ENCODE measurements at places on chromosomes 13 and 19. TPM values are rescaled to one million over a fixed set of nuclear protein-coding genes. Genes with fewer than 3 reads are reported as not detected.
A peak's percentile ranks its signal among the peaks of the same experiment; 100 is the strongest.

ZNF787 gene
- total RNA-seq: 30.1 TPM

DNAAF3 gene
- 1.1 TPM for total RNA-seq

ZNF728 gene
- not detected for total RNA-seq

ERCC2 gene
- 86.1 TPM for total RNA-seq

HCN2 gene
- 3.0 TPM for total RNA-seq

RFXAP gene
- total RNA-seq: 4.6 TPM

- DNase-seq: no peak
These were observed 637 bp upstream of the PDS5B start for GRCh38 chr13:32585550-32586079.

DNA sequence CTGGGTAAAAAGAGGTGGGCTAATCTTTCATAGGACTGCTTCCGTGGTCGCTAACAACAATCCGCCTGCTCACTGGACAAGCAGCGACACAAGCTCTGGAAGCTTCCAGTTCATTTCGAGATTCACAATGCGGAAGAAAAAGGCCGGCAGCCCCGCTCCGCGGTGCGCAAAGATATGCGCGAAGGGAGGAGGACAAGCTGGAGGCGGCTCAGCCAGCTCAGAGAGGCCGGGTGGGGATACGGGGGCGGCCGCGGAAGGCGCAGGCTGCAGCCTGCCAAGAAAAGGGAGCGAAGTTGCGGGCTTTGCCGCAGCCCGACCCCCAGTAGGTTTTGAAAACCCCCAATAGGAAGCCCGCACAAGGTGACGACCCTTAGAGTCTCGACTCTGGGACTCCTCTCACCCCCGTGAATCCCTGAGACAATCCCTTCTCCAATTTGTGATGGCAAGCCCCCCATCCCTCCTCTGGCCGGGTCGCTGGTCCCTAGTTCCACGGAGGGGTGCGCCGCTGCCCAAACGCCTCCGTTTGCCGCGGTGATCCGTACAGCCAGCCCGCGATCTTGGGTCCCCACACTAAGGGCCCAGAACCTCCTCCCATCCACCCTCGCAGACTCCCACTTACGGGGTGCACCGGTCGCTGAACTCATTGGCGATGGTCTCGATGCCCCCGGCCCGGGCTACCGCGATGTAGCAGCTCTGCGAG is 697 bp downstream of the HSPH1 start:
- peak; percentile 74 for DNase-seq

GRCh38 chr19:46546194-46546896 is 50.7 kb upstream of the PNMA8B start:
- peak; percentile 14 for DNase-seq

GRCh38 chr13:111519490-111520170 is 199.2 kb downstream of the TEX29 start:
- DNase-seq: no peak

- DNase-seq: peak; percentile 39
These were observed 46.4 kb downstream of the PSG3 start for GRCh38 chr19:42693760-42694350.

DNA sequence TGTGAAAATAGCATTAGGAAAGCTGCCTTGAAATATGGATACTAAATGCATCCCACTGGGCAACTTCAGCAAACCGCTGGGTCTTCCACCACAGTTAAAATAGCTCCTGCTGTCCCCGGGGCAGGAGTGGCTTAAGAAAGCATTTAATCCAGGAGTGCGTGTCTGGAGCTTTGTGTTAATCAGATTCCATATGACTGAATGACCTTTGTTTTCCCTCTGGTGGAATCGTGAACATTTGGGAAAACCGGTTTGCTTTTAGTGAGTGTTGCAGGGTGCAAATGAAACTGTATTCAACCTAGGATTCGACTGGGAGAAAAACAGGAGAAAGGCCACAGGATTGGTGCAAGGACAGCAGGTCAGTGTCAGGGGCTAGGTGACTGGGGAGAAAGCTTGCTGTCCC is 237.6 kb upstream of the MAB21L1 start:
- peak; percentile 31 for DNase-seq

- DNase-seq: peak; percentile 16
These were observed 113.2 kb downstream of the TM9SF2 start for GRCh38 chr13:99614465-99614885.

- peak; percentile 74 for DNase-seq
These were observed 68.4 kb upstream of the TM9SF2 start for GRCh38 chr13:99432609-99433542.

DNA sequence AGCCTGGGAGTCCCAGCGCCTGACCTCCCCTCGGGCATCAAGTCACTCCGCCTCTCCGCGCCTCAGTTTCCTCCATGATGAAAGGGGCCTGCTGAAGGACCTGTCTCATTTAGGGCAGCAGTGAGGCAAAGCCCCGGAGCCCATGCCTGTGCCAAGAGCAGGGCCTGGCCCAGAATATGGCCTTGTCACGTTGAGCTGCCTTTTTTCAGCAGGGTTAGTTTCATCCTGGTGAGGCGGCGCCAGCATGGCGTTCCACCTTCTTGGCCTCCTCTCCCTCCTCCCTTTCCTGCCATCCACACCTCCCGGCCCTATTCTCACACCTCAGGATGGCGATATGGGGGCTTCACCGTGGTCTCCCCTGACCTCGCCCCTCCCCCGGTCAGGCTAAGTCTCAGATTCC is 30.2 kb downstream of the PAK4 start:
- no peak for DNase-seq

- DNase-seq: peak; percentile 68
These were observed 27.7 kb downstream of the GADD45B start for GRCh38 chr19:2503521-2504109.

DNA sequence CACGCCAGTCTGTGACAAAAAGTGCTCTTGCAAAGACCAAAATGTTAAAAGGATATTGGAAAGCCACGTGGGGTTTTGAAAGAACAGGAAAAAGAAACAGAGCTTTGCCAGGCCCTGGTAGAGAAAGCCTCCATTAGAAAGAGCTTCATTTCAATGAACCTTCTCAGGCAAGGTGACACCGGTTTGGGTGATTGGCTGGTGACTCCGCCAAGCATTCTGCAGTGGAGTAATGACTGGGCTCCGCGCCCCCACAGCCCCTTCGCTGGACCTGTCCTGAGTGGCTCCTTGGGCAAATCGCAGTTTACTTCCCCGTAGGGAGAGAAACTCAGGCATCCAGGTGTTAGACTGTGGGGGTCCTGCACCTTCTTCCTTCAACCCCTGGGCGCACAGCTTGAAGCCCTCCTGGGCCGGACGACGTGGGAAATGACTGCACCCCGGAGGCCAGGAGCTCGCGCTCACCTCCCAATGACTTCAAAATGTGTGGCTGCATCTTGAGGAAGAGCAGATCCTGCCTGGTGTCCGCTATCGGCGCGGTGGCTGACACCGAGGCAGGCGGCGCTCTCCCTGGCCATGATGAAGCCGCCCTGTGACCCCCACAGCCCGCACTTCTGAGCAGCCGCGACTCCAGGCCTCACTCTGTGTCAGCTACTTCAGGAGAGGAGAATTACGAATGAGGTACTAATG is 444.6 kb upstream of the SGCG start:
- DNase-seq: no peak

- no peak for DNase-seq
These were observed 44.9 kb upstream of the DCUN1D2 start for GRCh38 chr13:113535381-113535781.

- DNase-seq: no peak
These were observed 3.6 kb upstream of the NFILZ start for GRCh38 chr19:8626842-8627241.

DNA sequence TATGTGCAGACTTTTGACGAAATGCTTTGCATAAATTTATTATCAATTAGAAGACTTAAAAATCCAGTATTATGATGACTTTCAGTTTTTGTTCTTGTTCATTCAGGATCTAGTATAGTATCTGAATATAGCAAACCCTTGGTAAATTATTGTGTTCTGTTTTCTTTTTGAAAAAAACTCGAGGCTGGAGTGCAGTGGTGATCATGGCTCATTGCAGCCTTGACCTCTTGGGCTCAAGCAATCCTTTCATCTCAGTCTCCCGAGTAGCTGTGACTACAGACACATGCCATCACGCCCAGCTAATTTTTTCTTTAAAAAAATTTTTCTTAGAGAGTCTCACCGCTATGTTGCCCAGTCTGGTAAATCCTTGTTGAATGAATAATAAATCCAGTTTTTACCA is 4.6 kb downstream of the FARP1 start:
- peak; percentile 8 for DNase-seq

DNA sequence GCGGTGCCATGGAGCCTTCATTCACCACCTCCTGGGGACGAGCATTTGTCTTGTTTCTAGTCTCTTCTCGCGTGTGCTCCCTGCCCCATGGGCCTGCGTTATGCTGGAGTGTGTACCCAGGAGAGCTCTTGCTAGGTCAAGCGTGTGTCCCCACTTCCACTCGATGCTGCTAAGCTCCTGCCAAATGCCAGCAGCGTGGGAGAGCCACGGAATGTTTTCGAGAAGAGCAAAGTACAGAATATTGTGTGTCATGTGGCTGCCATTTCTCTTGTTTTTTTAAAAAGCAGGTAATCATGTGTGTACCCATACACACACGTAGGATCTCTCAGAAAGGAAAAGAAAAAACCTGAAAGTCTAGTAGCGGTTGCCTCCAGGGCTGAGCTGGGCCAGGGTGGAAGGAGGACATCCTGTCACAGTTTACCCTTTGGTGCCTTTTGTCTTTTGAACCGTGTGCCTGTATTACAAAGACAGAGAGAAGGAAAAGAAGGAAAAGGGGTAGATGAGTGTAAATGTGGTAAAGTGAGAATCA is 28.6 kb downstream of the PAK4 start:
- DNase-seq: no peak

GRCh38 chr13:36769126-36769525 is 49.9 kb upstream of the RFXAP start:
- no peak for DNase-seq
